Activated T-cell treated with anti-CD3 and anti-CD28 coated beads for 1 hour (primary cell): ENCODE measurements at places on chromosomes 2 and 18.

- DNase-seq: no peak
Observed at GRCh38 chr2:108316033-108316432, 27.3 kb downstream of the SULT1C2 start.

DNA sequence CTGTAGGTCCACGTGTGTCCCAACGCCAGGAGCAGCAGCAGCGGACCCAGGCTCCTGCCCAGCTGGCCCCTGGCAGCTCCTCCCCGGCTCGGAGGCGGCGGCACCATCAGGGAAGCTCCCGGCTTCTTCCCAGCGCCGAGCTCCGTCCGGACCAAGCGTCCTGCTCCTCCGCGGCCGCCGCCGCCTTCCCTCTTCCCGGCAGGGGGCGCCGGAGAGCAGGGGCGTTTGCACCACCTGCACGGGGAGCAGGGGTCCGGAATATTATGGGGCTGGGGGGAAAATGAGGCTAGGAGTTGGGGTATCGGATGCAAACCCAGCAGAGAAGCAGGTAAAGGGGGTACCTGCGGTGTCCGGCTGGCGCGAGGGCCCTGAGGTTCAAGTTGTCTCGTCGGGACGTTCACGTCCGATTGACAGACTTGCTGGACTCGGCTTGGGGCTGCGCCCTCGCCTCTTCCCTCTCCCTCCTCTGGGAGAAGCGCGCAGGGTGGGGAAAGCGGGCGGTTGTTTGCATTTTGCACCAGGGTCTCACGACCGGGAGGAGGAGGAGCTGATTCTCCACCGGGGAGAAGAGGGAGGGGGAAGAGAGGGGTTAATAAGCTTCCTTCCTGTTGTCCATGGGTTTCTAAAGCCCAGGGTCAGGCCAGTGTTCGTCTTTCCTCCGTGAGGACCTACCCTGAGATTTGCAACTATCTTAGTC, at the start of gene CCBE1:
CCBE1 (minus strand) TSS at position 188 of the 697 bp plus-strand sequence.
- DNase-seq: no peak

DNA sequence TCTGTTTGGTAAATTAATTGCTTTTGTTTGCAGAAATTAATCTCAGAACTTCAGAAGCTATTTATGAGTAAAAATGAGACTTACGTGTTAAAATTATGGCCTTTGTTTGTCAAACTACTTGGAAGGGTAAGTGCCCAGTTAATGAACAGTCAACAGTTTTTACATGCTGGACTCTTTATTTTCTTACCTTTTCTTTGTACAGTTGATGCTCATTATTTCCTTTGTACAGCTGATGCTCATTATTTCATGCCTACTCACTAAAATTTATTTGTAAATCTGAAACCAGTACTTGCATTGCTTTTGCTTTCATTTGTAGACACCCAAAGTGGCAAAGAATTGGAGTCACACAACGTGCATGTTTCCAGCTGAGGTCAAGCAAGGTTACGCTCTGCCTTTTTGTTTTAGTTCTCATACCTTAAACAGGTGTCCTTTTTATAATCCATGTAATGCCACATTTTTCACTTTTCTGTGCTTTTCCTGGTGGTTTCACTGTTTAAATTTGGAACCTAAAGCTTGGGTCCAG, 13.3 kb downstream of the RIF1 start:
- no peak for DNase-seq

GRCh38 chr2:96970248-96970875, 16.0 kb downstream of the FAM178B start:
- no peak for DNase-seq

DNA sequence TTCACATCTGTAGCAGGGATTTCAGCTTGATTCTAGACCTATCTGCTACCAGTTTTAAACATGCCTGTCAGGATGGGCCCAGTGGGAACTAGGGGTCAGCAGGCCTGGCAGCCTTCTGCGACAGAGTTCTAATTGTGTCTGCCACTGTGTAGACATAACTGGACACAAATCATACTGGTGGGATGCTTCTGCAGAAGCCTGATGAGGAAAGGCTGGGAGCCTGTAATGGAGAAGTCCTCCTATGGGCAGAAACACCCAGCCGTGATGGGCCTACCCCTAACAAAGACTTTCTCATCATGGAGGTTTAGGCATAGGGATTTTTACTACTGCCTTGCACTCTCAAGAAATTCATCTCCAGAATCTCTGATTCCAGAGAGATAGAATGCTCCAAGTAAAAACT, 166.9 kb downstream of the PDE11A start:
- no peak for DNase-seq

DNA sequence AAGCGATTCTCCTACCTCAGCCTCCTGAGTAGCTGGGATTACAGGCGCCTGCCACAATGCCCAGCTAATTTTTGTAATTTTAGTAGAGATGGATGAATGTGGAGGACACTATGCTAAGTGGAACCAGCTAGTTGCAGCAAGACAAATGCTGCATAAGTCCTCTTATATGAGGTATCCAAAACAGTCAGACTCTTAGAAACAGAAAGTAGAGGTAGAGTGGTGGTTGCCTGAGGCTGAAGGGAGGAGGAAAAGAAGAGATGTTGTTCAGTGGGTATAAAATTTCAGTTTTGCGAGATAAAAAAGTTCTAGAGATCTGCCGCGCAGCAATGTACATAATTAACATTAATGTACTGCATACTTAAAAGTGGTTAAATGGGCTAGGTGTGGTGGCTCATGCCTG, 145.3 kb upstream of the SPRED2 start:
- DNase-seq: no peak

DNA sequence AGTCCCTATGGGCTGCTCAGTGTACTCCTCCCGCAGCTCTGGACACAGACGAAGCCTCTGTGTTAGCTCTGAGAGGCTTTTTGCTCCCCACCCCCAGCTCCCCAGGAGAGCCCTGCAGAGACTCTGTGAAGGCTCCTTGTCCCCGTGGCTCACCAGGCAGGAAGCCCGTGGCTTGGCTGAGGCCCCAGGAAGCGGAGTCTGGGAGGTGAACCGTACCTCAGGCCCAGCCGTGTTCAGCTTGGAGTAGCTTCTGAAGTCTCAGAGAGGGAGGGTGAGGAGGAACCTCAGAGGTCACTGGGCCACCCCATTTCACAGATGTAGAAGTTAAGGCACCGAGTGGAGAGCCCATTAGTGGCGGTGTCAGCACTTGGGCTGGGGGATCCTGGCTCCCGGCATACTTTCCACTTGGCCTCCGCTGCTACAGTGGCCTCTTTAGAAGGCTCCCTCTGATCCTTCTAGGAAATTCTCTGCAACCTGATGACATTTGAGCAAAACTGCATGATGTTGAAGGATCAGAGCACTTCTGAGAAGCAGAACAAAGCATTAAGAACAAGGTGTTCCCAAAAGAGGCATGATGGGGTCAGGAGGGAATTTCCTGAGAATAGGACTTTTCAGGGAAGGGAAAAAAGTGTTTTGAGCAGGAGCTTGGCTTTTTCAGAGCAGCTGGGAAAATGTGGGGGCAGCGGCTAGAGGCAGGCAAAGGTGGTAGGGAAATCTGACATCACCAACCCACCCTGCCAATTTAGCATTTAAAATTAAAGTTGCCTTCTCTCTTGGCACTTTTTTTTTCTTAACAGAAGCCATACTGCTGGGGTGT, 79.1 kb downstream of the MCFD2 start:
- no peak for DNase-seq

DNA sequence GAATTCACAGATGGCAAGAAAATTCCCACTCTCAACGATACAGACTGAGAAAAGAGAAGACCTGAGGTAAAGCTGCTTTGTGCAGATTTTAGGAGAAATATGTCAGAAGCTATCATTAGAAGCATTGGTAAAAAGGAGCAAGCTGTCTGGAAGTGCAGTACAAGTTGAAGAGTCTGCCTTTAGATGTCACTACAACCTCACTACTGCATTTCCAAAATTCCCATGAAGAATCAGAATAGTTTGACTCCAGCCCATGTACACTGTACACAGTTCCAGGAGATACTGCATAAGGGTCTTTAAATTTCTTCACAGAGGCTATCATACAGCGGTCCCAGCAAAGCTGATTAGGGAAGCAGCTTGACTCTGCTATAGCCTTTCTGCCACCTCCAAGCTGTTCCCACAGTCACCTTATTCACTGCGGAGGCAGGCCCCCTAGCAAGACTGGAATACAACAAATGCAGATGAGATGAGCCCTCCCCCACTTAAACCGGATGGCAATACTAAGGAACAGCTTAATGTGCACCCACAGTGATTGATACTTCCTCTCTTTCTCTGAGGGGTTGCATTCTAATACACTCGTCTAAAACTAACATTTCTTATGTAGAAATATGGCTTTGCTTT, 527.4 kb downstream of the TMEM182 start:
- DNase-seq: no peak

GRCh38 chr2:215660687-215661086, 224.8 kb upstream of the FN1 start:
- DNase-seq: no peak

DNA sequence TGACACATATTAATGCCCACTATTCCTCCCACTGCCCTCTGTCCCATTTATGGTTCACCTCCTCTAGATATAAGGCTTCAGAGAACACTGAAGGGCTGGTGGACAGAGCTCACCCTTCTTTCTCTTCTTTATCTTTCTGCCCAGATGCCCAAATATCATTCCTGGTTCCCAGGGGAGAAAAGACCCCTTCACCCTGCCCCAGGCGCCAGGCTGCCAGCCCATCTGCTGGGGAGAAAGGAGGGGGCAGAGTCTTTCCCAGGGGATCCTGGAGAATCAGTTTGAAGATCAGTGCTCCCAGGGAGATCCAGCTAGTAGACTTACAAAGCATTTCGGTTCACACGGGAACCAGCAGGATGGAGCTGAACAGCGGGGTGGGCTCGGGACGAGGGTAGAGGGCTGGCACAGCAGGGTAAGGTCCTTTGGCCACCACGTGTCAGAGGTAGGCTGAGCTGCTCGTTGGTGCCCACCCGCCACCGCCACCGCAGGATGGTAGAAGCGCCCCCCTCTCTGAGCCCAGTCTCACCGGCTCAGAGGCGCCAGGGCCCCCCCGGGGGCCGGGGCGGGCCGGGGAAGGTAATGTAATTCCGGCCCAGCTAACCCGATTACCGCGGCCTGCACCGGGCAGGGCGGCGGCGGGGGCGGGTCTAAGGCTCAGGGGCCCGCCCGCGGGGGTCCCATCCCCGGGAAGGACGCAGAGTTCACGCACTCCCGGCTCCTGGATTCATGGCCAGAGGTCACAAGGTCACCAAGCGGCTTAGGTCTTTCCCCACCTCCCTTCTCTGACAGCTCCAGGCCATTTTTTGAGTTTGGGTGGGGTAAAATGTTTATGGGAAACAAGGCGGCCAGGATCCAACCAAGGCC, 1.3 kb upstream of the TLX2 start:
- DNase-seq: no peak

GRCh38 chr18:32366586-32367538, 103.8 kb downstream of the GAREM1 start:
- no peak for DNase-seq

- no peak for DNase-seq
Observed at GRCh38 chr2:191006997-191007783, 6.8 kb downstream of the STAT1 start.

DNA sequence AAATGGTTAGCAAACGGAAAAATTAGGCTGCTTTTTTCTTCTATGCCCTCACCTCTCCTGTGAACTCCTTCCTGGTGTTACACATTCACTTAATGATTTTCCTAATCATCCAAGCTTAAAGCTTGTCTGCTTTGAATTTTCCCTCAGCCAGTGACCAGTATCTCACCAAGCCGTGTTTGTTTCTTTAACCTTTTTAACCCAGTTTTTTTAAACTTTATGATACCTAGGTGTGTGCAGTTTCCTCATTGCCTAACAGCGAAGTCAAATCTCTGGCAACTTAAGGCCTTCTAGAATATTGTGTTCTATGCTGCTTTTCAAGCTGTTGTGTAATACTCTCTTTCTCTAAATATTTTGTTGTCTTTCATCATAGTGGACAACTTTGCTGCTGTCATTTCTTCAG, 113.0 kb downstream of the PIK3C3 start:
- DNase-seq: no peak

DNA sequence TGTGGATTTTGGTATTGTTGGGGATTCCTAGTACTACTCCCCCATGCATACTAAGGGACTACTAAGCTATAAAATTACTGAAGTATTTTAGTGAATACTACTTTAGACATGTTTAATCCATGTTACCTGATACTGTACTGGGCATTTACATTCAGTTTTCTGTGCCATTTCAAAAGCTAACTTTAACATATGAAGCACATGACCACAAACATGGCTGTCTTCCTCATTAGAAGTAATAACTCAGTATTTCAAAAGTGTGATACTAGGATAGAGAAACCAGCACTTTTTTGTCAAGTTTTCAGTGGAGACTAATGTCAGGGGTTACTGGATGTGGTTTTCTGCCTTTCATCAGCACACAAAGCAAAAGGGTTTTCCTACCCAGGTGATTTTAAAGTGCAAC, 27.9 kb downstream of the WDR33 start:
- no peak for DNase-seq

GRCh38 chr18:7645756-7646155, 78.6 kb downstream of the PTPRM start:
- no peak for DNase-seq

DNA sequence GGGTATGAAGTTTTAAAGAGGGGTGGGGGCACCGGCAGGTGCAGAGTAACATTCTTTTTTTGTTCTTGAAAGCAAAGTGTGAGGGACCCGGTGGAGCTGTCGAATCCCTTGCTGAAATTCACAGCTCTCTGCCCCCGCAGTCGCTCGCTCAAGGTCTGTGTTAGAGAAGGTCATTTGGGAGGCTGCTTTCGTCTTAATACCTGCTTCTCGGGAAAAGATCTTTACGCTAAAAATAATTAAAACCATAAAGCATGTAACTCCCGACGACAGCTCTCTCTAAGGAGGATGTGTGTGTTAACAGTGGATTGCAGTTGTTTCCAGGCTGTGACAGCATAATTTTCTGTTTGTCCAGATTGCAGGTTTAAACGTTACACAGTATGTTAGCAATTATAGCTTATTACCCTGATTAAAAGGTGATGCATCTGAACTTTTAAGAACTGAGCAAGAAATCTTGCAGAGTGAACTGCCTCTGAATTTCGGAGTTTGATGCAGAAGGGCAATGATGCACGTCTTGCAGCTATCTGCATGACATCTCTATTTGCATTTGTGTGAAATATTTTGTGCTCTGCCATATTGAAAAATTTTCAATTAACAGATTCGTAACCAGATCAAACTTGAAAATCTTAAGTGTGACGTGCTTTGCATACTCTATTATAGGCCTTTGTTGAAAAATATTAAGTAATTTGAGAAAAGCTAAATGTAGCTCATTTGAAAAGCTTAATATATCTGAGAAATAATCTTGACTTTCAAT, 954 bp downstream of the RAPGEF4 start:
- DNase-seq: no peak

DNA sequence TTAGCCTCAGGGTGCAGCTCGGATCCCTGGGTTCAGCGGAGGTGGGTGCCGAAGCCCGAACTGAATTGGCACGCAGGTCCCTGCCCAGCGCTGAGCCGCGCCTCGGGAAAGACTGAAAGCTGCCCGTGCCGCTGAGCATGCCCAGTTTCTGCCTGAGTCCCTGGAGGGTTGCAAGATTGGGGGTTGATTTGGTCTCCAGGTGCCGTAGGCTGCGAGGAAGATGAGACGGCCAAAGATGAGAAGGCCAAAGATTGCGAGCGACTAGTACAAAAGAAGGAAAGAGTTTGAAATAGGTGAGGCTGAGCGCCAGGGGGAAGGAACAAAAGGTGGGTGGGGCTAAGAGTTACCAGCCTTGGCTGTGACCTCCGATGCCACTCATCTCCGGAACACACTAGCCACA, 852 bp upstream of the KCNH7 start:
- no peak for DNase-seq
